ENCODE measurements at places on chromosomes 16 and 17.

GRCh38 chr17:57557834-57558681 lies 187.0 kb downstream of the CCDC182 start:
- DNase-seq, result no peak

DNA sequence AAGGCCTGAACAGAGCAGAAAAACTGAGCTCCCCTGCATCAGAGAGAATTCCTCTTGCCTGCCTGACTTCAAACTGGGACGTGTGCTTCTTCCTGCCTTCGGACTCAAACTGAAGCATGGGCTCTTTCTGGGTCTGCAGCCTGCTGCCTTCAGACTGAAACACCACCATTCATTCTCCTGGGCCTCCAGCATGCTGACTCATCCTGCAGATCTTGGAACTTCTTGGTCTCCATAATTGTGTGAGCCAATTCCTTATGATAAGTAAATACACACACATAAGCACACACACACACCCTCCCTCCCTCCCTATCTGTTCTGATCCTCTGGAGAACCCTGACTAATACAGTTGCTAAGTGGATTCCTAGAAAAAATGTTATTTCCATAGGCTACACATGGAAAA lies 874.3 kb upstream of the EEF2KMT start:
- DNase-seq, result no peak

- peak; percentile 73 for DNase-seq
Observed at GRCh38 chr16:89410794-89411309, 79.5 kb downstream of the ANKRD11 start.

GRCh38 chr16:52756812-52757517 lies 210.0 kb upstream of the TOX3 start:
- DNase-seq, result no peak

DNA sequence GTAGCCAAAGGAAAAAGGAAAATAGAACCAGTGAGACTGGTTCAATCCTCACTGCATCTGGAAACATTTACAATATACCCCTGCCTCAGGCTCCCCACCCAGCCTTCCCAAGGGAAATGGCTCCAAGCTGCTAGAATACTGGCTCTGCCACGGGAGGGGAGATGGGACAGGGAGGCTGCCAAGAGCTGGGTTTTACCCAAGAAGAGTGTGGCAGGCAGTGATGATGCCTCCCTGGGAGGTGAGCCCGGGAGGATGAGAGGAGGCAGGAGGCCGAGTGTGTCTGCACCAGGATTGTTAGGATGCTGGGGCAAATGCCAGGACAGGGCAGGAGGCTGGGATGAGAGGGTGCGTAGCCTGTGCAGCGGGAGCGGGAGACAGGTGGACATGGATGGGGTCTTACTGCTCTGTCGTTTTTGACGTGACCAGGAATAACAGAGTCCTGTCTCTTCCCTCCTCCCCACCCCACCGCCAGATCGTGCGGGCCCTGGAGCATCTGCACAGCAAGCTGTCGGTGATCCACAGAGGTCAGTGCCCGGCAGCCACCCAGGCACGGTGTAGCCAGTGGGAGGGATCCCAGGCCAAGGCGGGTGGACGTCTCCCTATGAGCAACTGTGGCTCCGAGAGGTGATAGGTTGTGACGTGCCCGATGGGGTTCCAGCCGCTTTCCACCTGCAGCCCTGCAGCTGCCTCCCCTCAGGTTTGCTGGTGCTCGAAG lies 18.4 kb downstream of the MAP2K3 start:
- peak; percentile 23 for DNase-seq

DNA sequence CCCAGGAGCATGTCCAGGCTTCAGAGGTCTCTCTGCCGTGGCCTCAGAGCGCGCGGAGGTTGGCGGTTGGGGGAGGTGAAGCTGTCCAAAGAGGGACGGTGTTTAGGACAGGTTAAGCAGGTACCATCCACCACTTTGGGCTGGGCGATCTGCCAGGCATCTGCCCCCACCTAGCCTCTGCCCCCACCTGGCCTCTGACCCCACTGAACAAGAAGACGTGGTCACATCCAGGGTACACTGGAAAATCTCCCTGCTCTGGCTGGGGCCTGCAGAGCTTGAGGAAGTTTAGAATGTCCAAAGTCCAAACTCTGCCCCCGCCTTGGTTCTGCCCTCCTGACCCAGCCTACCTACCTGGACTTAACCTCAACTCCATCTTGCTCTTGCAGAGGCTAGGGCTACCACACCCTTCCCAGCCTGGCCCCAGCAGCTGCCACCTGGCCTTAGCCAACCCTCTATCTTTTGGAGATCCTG lies 1.6 kb downstream of the ITGA3 start:
- no peak for DNase-seq

GRCh38 chr16:57486858-57487834 lies 853 bp upstream of the DOK4 start:
- no peak for DNase-seq

GRCh38 chr16:83706394-83706793 lies 101.4 kb upstream of the HSBP1 start:
- no peak for DNase-seq

DNA sequence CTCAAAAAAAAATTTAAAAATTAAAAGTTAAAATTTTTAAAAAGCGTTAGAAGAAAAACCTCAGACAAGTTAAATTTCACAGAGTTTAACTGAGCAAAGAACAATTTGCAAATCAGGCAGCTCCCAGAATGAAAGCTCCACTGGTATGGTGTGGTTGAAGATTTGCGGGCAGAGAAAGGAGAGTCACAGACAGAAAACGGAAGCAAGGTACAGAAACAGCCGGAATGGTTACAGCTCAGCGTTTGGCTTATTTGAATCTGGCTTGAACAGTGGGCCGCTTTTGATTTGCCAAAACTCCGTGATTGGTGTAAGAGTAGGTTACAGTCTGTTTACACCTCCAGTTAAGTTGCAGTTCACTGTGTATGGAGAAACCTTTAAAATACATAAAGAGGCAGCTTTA lies 297.1 kb downstream of the HS3ST4 start:
- no peak for DNase-seq

Measured in heart left ventricle (tissue), 16 donors.